ENCODE measurements at places on chromosomes 2 and 18. TPM values are rescaled to one million over a fixed set of nuclear protein-coding genes. Genes with fewer than 3 reads are reported as not detected.

TEX44 gene
- not detected for total RNA-seq

GPR155 gene
- total RNA-seq, result 6.0 TPM

ALPI gene
- total RNA-seq, result not detected

MSTN gene
- not detected for total RNA-seq

TRABD2A gene
- 1.1 TPM for total RNA-seq

GAL3ST2 gene
- not detected for total RNA-seq

SP5 gene
- not detected for total RNA-seq

CCDC121 gene
- total RNA-seq, result 1.6 TPM

COPS9 gene
- total RNA-seq, result 180 TPM

OR6B3 gene
- total RNA-seq, result not detected

LINC00305 gene
- total RNA-seq, result not detected

CD8B2 gene
- not detected for total RNA-seq

AQP12A gene
- total RNA-seq, result not detected

DPP10 gene
- under 0.01 TPM for total RNA-seq

CTDSP1 gene
- total RNA-seq, result 87.0 TPM

FKBP7 gene
- total RNA-seq, result 37.4 TPM

RAB6C gene
- total RNA-seq, result not detected

TYW5 gene
- total RNA-seq, result 2.9 TPM

TSGA10 gene
- total RNA-seq, result 0.18 TPM

TACR1 gene
- total RNA-seq, result 4.7 TPM

HMSD gene
- not detected for total RNA-seq

PCARE gene
- not detected for total RNA-seq

TMEM169 gene
- 0.65 TPM for total RNA-seq

SDC1 gene
- total RNA-seq, result 0.36 TPM

KCNS3 gene
- total RNA-seq, result 7.6 TPM

DSEL gene
- 21.3 TPM for total RNA-seq

OTOS gene
- not detected for total RNA-seq

AFTPH gene
- 7.2 TPM for total RNA-seq

CRYBA2 gene
- not detected for total RNA-seq

ALK gene
- total RNA-seq, result not detected

KCNG3 gene
- not detected for total RNA-seq

AFF3 gene
- 0.32 TPM for total RNA-seq

MRO gene
- total RNA-seq, result 3.1 TPM

VIL1 gene
- total RNA-seq, result not detected

SIX3 gene
- not detected for total RNA-seq

CABYR gene
- total RNA-seq, result 2.0 TPM

ANKRD30B gene
- not detected for total RNA-seq

ANO7 gene
- 1.6 TPM for total RNA-seq

TUBA3D gene
- not detected for total RNA-seq

SIX2 gene
- total RNA-seq, result 19.1 TPM

GPR55 gene
- not detected for total RNA-seq

MYCN gene
- total RNA-seq, result 0.65 TPM

KCNJ3 gene
- total RNA-seq, result not detected

RAPH1 gene
- 39.9 TPM for total RNA-seq

CGREF1 gene
- total RNA-seq, result 28.2 TPM

SLC23A3 gene
- total RNA-seq, result 0.16 TPM

IL1F10 gene
- total RNA-seq, result not detected

TRAPPC12 gene
- 77.3 TPM for total RNA-seq

TBC1D8 gene
- total RNA-seq, result 9.4 TPM

MAPRE3 gene
- total RNA-seq, result 6.0 TPM

QPCT gene
- total RNA-seq, result 8.4 TPM

DOCK10 gene
- 2.4 TPM for total RNA-seq

HOXD1 gene
- total RNA-seq, result not detected

TUBA4B gene
- total RNA-seq, result not detected

TMEM178A gene
- 5.7 TPM for total RNA-seq

LIMS4 gene
- total RNA-seq, result 15.1 TPM

NPHP1 gene
- 3.2 TPM for total RNA-seq

STARD6 gene
- not detected for total RNA-seq

ALS2 gene
- 13.4 TPM for total RNA-seq
